ENCODE measurements at places on chromosomes 3 and 15. TPM values are rescaled to one million over a fixed set of nuclear protein-coding genes. Genes with fewer than 3 reads are reported as not detected.

STAB1 gene
- total RNA-seq: 133 TPM

SYNPR gene
- not detected for total RNA-seq

RTP3 gene
- total RNA-seq: not detected

CLDN16 gene
- total RNA-seq: 0.74 TPM

MYL3 gene
- 2.0 TPM for total RNA-seq

GUCA1C gene
- total RNA-seq: not detected

LRRC31 gene
- 1.1 TPM for total RNA-seq

ZDHHC23 gene
- total RNA-seq: 9.7 TPM

GP5 gene
- 0.38 TPM for total RNA-seq

GRCh38 chr3:57160076-57160764 is 4.9 kb downstream of the IL17RD start:
- DNase-seq: no peak

DNA sequence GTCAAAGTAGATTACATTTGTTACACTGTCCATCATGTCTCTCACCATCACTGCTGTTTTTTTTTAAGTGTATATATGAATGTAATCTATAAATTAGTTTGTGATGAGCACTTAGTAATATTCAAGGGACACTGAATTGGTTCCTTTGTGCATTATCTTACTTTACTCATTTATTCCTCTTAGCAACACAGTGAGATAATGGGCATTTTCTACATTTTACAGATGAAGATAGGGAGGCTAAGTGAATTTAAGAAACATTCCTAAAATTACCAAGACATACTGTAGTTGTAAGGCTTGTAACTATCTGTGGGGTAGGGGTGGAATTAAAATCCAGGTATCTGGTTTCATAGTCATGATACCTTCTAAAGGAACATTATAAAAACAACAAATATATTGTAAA is 33.9 kb downstream of the VPS8 start:
- no peak for DNase-seq

- DNase-seq: no peak
These were observed 72.5 kb upstream of the P3H2 start for GRCh38 chr3:190193210-190193609.

- no peak for DNase-seq
These were observed 68.2 kb downstream of the RAB7A start for GRCh38 chr3:128794067-128794768.

DNA sequence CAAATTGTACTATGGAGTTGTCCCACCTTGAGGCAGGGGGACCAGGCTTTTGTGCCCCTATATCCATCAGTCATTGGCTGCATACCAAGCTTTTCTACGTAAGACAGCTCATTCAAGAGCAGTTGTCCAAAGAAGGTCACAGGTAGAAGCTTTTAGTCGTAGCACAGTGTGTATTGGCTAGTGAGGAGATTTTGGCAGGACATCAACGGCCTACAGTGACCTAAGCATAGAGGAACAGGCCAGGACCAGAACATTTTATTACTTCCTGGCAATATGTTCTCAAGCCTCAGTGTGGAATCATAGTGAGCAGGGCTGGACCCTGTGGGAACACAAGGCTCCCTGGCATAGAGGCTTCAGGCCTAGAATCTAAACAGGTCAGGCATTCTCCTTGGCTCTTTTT is 105.4 kb upstream of the ANKRD28 start:
- no peak for DNase-seq

GRCh38 chr3:72279631-72280041 is 494.7 kb upstream of the PROK2 start:
- DNase-seq: no peak

GRCh38 chr15:100731267-100732152 is 129.1 kb downstream of the ASB7 start:
- DNase-seq: no peak

DNA sequence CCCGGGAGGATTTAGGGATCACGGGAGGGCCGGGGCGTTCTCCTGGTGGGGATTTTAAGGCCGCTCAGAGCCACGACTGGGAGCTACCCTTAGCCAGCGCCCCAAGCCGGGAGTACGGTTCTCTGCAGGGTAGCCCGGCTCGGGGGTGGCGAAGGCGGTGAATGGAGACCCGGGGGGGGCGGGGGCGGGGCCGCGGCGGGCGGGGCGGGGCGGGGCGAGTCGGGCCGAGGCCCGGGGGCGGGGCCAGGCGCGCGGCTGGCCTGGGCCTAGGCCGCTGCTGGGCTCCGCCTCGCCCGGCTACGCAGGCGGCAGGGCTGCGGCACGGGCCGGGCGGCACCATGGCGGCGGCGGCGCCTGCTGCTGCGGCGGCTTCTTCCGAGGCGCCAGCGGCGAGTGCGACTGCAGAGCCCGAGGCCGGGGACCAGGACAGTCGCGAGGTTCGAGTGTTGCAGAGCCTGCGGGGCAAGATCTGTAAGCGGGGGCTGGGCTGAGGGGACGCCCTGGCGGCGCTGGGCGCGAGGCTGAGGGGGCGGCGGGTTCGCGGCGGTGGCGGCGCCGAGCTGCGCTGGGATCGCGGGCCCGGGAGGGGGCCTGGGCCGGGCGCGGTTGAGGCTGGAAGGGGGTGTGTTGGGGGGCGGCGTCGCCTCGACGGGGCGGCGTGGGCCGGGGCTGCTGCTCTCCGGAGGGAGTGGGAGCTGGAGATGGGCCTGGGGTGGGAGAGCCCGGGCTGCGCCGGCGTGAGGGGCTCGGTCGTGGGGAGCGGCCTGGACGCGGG is at the start of gene RASA2:
TSS of gene RASA2 (plus strand) at position 282 of the 775 bp plus-strand sequence. CDS start at position 339, 57 bp downstream.
- peak; percentile 80 for DNase-seq

GRCh38 chr15:57599296-57599810 is 7.6 kb downstream of the MYZAP start:
- DNase-seq: no peak

DNA sequence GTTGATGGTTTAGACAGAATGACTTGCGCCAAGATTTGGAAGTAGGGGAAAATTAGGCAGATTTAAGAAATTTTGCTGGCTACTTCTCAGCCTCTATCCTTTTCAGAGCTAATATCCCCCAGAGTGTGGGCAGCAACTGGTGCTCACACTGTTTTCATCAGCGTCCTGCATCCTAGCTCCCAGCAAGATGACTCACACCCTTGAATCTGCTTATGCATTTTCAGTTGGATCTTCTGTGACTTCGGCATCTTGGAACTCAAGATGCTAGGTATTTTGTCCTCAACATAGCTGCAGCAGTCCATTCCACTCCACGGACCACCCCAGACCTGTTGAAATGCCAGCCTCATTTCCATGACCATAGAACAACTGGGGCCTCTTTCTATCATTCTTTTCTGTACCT is 336.1 kb upstream of the NR2F2 start:
- no peak for DNase-seq

GRCh38 chr3:23301819-23302218 is 98.7 kb downstream of the UBE2E2 start:
- no peak for DNase-seq

- no peak for DNase-seq
These were observed 116.1 kb downstream of the PDE8A start for GRCh38 chr15:85097725-85098124.

- no peak for DNase-seq
These were observed 108.8 kb upstream of the LYSMD4 start for GRCh38 chr15:99842071-99842470.

GRCh38 chr3:159114582-159114981 is 312.7 kb downstream of the MFSD1 start:
- DNase-seq: no peak

GRCh38 chr15:32099097-32099785 is 68.9 kb downstream of the CHRNA7 start:
- no peak for DNase-seq

DNA sequence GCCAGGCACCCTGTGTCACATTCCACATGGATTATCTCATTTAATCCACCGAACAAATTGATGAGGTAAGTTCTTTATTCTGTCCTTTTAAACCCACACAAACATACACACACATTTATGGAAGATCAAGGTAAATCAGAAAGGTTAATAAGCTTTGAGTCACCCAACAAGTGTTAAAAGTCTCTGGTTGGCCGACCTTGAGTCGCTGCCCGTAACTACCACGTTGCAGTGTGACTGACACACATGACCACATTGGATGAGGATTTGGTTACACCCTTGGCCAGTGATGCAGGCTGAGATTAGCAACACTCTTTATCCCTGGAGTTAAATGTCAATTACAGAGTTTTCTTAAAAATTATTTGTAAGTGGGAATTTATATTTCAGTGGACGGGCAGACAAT is 19.2 kb downstream of the FOXP1 start:
- no peak for DNase-seq

- DNase-seq: no peak
These were observed 34.5 kb upstream of the C3orf70 start for GRCh38 chr3:185187391-185187790.

DNA sequence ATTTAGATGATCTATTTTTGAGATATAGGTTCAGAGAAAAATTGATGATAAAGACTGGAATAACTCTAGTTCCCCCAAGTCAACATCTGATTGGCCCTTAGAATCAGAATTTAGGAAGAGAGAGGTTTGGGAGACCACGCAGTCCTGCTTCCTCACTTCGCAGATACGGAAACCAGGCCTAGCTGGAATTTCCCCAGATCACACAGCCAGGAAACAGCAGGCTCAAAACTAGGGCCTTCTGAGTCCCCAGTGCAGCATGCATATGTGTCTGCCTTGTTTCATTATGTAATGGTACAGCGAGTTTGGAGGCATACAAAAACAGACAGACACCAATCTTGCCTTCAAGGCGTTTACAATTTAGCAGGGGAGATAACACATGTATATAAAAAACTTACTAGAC is 177.1 kb upstream of the ICE2 start:
- DNase-seq: no peak

DNA sequence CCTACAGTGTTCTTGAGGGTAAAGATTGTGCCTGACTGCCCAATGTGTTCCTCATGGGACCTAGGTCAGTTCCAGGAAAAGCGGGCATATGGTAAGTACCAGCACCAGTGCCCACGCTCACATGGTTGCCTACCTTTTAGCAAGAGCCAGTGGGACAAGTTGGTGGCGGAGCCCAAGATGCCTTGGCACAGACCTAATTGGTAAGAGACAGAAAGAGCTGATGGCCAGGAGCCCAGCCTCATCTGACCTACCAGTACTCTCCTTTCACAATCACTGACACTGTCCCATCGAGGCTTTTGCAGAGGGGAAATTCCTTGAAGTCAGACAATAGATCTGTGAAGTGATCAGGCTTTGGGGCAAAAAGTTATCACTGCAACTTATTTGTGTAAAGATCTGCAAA is 98.4 kb upstream of the BCL6 start:
- no peak for DNase-seq

- no peak for DNase-seq
These were observed 144.7 kb upstream of the GADL1 start for GRCh38 chr3:31039145-31039544.

DNA sequence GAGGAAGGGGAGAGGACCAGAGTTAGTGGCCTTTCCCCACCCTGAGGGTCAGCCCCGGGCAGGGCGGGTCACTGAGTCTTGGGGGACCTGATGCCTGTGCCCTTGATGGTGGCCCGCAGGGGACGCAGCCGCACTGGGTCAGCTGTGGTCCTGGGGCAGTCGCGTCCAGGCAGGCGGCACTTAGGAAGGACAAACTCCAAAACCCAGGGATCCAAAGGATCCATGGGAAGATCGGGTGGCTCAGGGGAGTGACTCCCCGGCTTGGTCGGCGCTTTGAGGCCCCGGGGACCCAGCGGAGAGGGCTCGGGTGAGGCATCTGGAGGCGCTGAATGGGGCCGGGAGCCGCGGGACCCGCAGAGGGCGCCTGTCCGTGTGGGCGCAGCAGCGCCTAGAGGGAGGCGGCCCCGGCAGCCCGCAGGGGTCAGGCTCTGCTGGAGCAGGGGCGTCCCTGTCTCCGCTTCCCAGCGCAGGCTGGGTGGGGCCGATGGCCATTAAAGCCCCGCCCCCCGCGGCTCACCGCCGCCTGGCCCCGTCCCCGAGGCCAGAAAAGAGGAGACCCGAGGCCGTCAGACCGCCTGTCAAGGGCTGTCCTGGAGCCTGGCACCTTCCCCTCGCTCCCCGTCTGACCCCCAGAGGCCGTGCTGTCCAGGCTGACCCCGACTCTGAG is 17.5 kb downstream of the CIDEC start:
- peak; percentile 79 for DNase-seq

GRCh38 chr3:18307529-18307928 is 117.6 kb downstream of the SATB1 start:
- DNase-seq: no peak

Measured in lower lobe of right lung (tissue), 2 donors.